ENCODE measurements at places on chromosomes 3 and 15. TPM values are rescaled to one million over a fixed set of nuclear protein-coding genes. Genes with fewer than 3 reads are reported as not detected.

CAND2 gene
- total RNA-seq = 8.8 TPM

NLGN1 gene
- total RNA-seq = 50.2 TPM

SENP5 gene
- total RNA-seq = 49.6 TPM

STARD9 gene
- total RNA-seq = 45.1 TPM

DNA sequence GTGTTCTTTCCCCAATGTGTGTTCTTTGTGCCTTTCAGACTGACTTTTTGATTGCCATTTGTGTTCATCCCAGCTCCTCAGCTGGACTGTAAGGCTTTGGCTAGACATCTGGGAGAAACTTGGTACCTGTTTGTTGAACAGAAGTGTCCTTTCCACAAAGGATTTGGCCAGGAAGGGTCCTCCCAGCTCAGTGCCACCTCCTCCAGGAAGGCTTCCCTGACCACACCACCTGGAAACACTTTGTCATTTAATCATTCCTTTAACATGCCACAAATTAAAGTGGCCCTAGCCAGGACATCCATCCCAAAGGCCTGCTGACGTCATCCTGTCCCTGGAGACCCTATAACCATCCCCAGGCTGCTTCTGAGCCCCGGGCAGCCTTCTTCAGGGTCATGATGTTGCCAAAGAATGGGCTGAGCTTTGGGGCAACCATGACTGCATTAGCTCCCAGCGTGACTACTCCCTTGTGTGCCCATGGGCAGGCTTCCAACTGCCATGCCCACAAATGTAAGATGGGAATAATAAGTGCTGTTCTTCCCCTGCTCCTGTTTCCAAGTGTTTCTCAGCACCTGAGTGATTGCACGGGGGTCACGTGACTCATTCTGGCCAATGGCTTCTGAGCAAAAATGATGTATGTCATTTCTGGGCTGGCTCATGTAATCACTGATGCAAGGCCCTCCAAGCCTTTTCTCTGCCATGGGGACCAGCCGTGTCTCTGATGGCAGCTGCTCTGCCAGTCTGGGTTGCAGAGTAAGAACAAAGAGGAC is 112.5 kb upstream of the SMAD3 start:
- H3K27ac ChIP-seq = no peak overlapping the region
- peaks cover 3% of the 10 kb centered on the region for H3K27me3 ChIP-seq
- no peaks in the 10 kb centered on the region for H3K36me3 ChIP-seq
- no peak overlapping the region for H3K4me3 ChIP-seq
- no peaks in the 10 kb centered on the region for H3K4me1 ChIP-seq

DNA sequence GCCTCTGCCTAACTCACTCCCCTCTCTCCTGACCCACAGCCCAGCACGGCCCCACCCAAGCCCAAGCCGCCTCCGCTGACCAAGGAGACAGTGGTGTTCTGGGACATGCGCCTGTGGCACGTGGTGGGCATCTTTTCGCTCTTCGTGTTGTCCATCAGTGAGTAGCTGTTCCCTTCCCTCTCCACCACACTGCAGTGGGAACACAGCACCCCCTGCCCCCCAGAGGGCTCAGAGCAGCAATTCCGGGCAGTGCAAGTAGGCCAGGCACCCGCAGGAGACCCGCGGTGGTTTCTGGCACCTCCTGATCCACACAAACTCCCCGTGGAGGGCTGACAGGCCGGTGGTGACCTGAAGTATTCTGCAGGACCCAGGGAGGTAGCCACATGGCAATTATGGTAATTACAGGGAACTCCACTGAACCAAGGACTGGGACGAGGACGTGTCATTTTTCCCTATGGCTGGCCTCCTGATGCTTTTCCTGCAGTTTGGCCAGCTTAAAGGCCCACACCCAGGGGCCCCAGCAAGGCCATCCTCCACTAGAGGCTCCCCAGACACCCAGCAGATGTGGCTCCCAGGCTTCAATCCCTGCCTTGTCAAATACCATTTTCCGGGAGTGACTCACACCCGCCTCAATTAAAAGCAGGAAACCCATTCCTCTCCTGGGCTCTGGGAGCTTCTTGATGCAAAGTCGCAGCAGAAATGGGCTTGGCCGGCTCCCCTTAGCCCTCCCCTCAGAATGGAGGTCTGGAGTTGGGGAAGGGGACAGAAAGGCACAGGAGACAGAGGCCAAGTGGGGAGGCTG is 4.8 kb downstream of the TMIE start:
- peaks cover 17% of the 10 kb centered on the region for H3K4me1 ChIP-seq
- peak; percentile 19 for DNase-seq
- H3K4me3 ChIP-seq = no peak overlapping the region
- no peak overlapping the region for H3K27ac ChIP-seq
- peaks cover 7% of the 10 kb centered on the region for H3K27me3 ChIP-seq
- no peaks in the 10 kb centered on the region for H3K36me3 ChIP-seq

DNA sequence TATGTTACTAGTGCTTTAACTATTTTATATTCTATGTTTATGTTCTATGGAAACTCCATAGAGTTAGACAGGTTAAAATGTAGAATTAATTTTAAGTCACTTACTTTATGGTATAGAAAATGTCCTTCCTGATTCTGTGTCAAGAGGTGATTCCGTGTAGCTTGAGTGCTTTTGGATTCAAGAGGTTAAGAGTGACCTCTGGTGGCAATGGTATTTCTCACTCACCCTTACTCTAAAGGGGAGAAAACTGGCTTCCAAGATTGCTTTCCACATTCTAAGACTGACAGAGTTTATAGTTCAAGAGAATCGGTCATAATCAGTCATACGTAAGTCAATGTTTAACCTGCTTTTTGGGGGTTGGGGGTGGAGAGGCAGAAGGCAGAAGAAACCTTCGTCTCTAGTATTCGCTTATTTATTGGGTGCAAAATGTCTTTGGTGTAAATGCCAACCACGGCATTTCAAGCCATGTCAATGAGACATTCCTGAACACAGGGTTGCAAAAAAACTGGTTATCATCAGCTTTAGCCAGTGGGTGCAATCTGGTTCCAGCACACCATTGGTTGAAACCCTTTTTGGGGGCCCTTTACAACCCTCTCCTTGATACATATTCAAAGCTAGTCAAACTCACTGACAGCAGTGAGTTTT is 92.0 kb upstream of the VGLL3 start:
- peaks cover 2% of the 10 kb centered on the region for H3K27me3 ChIP-seq
- no peak overlapping the region for H3K4me3 ChIP-seq
- H3K36me3 ChIP-seq = no peaks in the 10 kb centered on the region
- peaks cover 6% of the 10 kb centered on the region for H3K4me1 ChIP-seq
- no peak overlapping the region for H3K27ac ChIP-seq
- DNase-seq = no peak

- no peak overlapping the region for H3K4me3 ChIP-seq
- DNase-seq = no peak
- no peaks in the 10 kb centered on the region for H3K4me1 ChIP-seq
- H3K36me3 ChIP-seq = peaks cover 5% of the 10 kb centered on the region
- H3K27me3 ChIP-seq = no peaks in the 10 kb centered on the region
These were observed 883 bp downstream of the RTP4 start for GRCh38 chr3:187369089-187369447.

GRCh38 chr15:94620632-94621031 is 389.3 kb downstream of the MCTP2 start:
- no peaks in the 10 kb centered on the region for H3K27me3 ChIP-seq
- no peak for DNase-seq
- no peak overlapping the region for H3K4me3 ChIP-seq
- H3K36me3 ChIP-seq = no peaks in the 10 kb centered on the region
- H3K4me1 ChIP-seq = no peaks in the 10 kb centered on the region

GRCh38 chr3:186421946-186422345 is 59.9 kb upstream of the DGKG start:
- no peak overlapping the region for H3K27ac ChIP-seq
- no peak overlapping the region for H3K4me3 ChIP-seq
- DNase-seq = no peak
- peaks cover 4% of the 10 kb centered on the region for H3K4me1 ChIP-seq

- no peak for DNase-seq
- H3K27me3 ChIP-seq = peaks cover 4% of the 10 kb centered on the region
- H3K36me3 ChIP-seq = no peaks in the 10 kb centered on the region
- peak overlapping the region; percentile 64 for H3K27ac ChIP-seq
- H3K4me3 ChIP-seq = peak overlapping the region; percentile 93
These were observed 636 bp upstream of the SNRPA1 start for GRCh38 chr15:101295607-101296161.

GRCh38 chr15:67980773-67981685 is 73.1 kb upstream of the PIAS1 start:
- no peak overlapping the region for H3K4me3 ChIP-seq
- H3K27ac ChIP-seq = no peak overlapping the region
- H3K27me3 ChIP-seq = no peaks in the 10 kb centered on the region
- DNase-seq = no peak

GRCh38 chr3:75337226-75337900 is 326.8 kb upstream of the FRG2C start:
- peaks cover 10% of the 10 kb centered on the region for H3K36me3 ChIP-seq
- no peaks in the 10 kb centered on the region for H3K4me1 ChIP-seq
- H3K27ac ChIP-seq = no peak overlapping the region
- H3K4me3 ChIP-seq = no peak overlapping the region

GRCh38 chr3:132344666-132345280 is 27.6 kb downstream of the ACP3 start:
- H3K4me1 ChIP-seq = no peaks in the 10 kb centered on the region
- no peak overlapping the region for H3K27ac ChIP-seq
- no peaks in the 10 kb centered on the region for H3K36me3 ChIP-seq
- no peak for DNase-seq

DNA sequence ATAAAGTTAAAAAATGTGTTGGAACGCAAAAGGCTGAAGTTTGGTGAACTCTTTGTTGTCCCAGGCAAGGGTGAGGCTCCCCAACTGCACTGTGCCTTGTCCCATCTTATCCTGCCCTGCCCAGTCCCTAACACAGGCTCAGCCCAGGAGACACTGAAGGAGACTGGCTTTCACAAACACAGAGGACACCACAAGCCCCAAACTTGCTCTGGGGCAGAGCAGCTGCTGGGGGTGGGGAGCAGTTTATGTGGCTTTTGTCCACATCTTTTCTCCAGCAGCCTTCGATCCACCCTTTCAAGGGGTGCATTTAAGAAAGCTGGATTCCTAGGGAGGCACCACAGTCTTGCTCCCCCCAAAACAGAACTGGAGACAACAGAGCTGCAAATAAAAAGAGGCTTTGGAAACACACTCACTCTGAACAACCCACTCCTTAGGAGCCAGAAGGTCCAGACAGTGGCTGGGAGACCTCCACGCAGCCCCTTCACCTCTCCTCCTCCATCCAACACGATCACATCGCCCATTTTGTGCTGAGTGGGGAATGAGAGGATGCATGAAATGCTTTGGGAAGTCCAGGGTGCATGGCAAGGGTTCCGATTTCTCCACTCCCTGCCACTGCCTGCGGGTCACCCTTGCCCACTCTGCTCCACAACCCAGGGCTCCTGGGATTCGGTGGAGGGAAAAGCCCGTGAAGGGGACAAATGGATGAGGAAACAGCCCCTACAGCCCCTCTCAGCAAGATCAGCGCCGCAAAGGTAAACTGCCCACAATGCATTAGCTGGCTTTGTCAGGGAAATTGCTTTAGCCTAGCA is 260.5 kb upstream of the TLE3 start:
- peaks cover under 1% of the 10 kb centered on the region for H3K27me3 ChIP-seq
- peaks cover 7% of the 10 kb centered on the region for H3K4me1 ChIP-seq
- no peak overlapping the region for H3K4me3 ChIP-seq
- no peaks in the 10 kb centered on the region for H3K36me3 ChIP-seq
- no peak for DNase-seq

- peak overlapping the region; percentile 98 for H3K27ac ChIP-seq
- no peak for DNase-seq
- peaks cover 5% of the 10 kb centered on the region for H3K36me3 ChIP-seq
These were observed 777 bp downstream of the RNU5B-1 start for GRCh38 chr15:65305150-65305758.

GRCh38 chr15:53589520-53590057 is 169.9 kb downstream of the WDR72 start:
- H3K4me1 ChIP-seq = peaks cover 7% of the 10 kb centered on the region
- no peaks in the 10 kb centered on the region for H3K36me3 ChIP-seq
- no peak for DNase-seq
- H3K27ac ChIP-seq = no peak overlapping the region

DNA sequence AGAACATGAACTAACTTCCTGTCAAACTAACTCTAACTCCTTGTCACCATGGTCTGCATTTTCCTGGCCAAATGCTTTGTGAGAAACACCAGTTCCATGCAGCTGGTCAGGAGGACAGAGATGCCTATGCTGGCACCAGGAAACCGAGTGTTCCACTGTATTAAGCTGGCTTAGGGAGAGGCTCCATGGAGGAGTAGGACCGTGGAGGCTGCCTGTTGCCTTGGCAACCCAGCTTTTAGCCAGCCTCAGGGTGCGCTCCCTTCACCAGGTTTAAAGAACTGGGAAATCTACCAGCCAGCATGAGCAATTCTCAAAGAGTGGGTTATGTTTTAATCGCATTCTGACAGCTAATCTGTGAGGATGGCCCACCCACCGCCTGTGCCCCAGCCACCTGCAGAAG is 394.1 kb downstream of the OCA2 start:
- peaks cover 3% of the 10 kb centered on the region for H3K27me3 ChIP-seq
- no peak overlapping the region for H3K4me3 ChIP-seq
- no peaks in the 10 kb centered on the region for H3K36me3 ChIP-seq

DNA sequence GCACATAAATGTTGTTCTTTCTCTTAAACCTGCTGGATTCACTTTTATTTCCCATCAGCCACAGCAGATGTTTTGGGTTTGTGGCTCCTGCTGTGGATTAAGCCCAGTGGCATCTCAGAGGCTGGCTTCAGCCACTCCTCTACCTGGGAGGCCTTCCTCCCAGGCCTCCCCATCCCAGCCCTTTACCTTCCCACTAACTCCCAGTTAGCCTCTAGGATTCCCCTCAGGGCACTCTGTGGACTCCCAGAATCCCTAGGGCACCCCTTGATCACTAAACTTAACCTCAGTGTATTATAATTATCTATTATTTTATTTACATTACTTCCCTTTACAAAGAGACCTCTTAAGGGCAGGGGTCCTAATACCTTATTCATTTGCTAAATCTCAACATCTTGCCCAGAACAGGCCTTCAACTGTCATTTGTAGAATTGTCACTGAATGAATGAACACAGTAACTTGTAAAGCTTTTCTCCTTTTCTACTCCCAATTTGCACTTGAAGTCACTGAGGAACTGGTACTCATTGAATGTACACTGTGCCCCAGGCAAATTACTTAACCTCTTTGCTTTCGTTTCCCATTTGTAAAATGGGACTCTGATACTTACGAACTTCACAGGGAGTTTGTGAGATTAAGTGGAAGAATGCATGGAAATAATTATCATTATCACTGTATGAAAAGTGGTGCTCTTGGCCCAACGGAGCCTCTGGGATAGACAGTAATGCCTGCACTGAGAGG is 8.3 kb downstream of the CCDC13 start:
- no peaks in the 10 kb centered on the region for H3K36me3 ChIP-seq
- H3K27ac ChIP-seq = no peak overlapping the region

DNA sequence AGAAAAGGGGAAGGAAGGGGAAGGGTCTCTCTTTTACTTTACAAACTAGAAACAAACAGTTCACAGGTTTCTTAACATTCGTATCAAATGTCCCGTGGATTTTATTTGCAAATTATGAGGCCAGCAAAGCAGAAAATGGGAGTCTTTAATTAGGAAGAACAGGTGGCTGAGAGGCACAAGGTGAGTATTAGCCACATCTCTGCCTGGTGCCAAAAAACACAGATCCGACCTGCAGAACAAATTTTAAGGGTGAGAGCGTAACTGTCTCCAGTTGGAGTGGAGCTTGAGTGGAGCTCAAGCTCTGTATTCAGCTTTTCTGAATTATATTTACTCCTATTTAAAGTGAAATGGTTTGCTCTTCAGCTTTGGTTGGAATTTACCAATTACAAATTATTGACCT is 1004.9 kb downstream of the FHIT start:
- H3K27me3 ChIP-seq = no peaks in the 10 kb centered on the region
- DNase-seq = no peak
- no peaks in the 10 kb centered on the region for H3K4me1 ChIP-seq
- H3K36me3 ChIP-seq = no peaks in the 10 kb centered on the region
